Left cardiac atrium (tissue), 4 donors: ENCODE measurements at places on chromosomes 12 and 14. TPM values are rescaled to one million over a fixed set of nuclear protein-coding genes. Genes with fewer than 3 reads are reported as not detected.

Gene GOLT1B
- total RNA-seq, result 29.7 TPM

Gene WSCD2
- total RNA-seq, result not detected

Gene RNASE7
- not detected for total RNA-seq

Gene FGF6
- not detected for total RNA-seq

Gene DPPA3
- not detected for total RNA-seq

Gene EP400
- total RNA-seq, result 15.7 TPM

Gene CPSF2
- total RNA-seq, result 39.7 TPM

Gene GYS2
- total RNA-seq, result 0.62 TPM

Gene LMO3
- 7.6 TPM for total RNA-seq

Gene TMEM229B
- total RNA-seq, result 1.5 TPM

Gene MNAT1
- total RNA-seq, result 27.2 TPM
